ENCODE measurements at places on chromosomes 6 and 20.

- DNase-seq = no peak
Measured at GRCh38 chr6:33693186-33694105, 18.1 kb downstream of the UQCC2 start.

- DNase-seq = no peak
Measured at GRCh38 chr20:33667245-33667675, 517 bp downstream of the ACTL10 start.

GRCh38 chr6:159056899-159057298 is 12.1 kb upstream of the TAGAP start:
- DNase-seq = no peak

DNA sequence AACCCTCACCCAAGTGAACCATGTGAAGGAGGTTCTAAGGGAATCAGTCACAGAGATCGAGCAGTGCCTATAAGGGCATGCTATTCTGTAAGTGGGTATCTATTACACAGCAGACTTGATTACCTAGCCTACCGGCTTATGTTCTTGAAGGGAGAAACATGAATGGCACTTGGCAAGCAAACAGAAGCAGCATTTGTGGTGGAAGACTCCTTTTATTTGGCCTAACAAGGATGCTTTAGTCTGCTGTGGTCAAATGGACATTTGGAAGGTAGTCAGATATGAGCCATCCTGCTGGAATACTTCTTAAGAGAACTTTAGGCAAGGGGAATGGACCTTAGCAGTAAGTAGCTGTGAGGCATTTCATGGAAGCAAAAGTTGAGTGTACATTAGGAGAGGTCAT is 126.3 kb downstream of the COL12A1 start:
- no peak for DNase-seq

DNA sequence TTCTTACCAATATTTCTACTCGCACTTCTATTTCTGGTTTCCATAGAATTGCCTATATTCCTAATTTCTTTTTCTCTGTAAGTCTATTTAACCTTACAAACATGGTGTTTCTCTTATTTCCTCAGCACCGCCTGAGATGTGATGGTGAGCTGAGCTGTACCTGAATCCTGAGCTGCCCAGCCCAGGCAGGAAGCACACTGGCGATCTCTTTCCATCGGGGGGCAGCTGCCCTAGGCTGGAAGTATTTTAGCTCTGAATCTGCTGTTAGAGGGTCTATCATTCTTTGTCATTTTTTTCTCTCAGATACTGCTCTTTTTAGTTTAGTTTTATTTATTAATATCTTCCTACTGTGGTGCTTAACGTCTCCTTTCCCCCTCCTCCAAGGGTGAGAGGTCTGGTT is 173.4 kb upstream of the SLC35B3 start:
- DNase-seq = no peak

Measured in NCI-H2081 treated with DMSO at 0.1 percent for 48 hours (cell line).